ENCODE measurements at places on chromosomes 5 and 9.

DNA sequence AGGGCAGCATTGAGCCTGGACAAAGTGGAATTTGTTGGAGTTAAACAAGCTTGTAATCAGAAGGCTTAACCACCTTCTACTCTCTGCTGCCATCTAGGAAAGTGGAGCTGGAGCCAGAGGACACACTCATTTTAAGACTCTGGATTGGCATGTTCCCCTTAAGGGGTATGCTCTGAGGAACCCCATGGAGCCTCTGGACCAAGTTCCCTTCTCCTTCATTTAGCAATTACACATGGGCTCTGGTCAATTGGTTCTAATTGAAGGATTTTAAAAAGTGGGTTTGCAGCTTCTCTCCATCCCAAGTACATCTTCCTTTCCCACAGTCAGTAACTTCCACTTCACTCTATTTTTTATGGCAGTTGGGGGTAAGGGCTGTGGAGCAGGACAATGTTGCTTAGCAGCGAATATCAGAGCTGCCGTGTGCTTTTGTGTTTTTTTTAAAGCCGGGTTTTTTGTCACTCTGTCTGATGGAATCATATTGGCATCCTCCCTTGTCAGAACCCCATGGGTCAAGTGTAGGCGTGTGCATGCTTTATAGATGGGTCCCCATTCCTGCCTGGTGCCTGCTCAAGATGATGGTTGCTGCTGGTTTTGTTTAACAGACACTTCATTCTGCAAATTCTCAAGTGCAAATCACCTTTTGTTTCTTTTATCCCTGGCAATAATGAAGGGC lies 330.7 kb upstream of the ADAMTSL1 start:
- DNase-seq, result no peak

- no peak for DNase-seq
Observed at GRCh38 chr5:10467281-10468198, 25.9 kb downstream of the ROPN1L start.

DNA sequence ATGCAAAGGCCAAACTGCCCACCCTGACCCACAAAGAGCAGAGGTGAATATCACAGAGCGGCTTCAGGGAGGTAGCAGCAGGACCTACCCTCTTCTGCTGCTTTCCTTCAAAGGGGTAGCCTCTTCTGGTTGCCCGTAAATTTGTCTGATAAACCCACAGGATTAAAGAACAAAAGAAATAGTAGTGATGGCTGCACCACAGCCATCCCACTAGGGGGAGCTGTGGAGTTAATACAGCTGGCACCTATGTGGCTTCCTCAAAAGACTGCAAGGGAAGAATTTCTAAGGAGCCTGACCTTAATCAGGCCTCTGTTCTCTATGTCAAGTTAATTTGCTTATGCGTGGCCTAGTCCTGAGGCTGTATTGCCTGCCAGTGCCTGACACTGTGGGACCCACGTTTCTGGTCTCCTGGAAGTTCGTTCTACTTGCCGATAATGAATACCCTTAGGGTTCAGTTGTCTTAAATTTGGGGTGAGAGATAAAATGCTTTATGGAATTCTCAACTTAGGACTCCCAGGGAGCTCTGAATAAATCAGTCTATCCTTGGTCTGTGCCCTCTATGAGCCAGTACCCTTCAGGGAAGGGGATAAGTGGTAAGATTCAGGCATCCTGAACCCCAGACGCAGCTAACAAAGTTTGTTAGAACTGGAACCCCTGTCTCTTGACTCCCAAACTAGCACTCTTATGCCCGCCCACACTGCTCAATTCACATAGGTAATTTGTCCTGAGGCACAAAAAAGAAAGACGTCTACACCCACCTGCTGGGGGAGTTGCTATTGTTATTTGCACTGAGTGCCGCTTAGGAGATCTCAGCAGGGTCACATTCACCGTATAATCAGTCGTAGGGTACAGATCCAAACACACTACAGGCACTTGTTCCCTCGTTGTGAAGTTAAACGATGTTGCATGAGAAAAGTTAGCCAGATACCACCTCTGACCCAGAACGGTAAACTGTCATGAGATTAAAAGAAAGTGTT lies 77.1 kb downstream of the SUSD1 start:
- peak; percentile 75 for DNase-seq

DNA sequence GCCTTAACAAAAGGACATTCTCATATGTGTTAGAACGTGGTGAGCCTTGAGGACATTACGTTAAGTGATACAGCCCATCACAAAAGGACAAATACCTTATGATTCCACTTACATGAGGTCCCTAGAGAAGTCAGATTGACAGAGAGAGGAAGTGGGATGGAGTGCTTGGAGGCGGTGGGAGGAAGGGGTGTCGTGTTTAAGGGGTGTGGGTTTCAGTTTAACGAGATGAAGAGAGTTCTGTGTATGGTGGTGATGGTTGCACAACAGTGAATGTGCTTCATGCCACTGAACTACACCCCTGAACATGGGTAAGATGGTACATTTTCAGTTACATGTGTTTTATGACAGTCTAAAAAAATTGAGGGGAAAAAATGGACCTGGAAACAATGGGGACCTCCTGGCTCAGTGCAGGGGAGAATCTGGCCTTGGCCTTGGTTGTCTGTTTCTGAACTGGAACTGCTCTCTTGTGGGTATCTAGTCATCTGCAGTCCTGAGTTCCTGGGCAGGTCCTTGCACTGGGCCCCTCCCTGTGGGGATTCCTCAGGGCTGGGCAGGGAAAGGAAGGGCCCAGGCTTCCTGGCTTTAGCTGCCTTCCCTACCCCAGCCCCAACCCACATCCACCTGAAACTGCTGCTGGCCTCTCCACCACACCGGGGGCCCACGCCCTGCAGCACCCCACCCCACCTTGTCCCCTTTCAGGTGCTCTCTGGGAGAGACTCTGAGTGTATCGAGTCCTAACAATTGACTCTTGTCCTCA lies 17.8 kb downstream of the LRRC8A start:
- no peak for DNase-seq

DNA sequence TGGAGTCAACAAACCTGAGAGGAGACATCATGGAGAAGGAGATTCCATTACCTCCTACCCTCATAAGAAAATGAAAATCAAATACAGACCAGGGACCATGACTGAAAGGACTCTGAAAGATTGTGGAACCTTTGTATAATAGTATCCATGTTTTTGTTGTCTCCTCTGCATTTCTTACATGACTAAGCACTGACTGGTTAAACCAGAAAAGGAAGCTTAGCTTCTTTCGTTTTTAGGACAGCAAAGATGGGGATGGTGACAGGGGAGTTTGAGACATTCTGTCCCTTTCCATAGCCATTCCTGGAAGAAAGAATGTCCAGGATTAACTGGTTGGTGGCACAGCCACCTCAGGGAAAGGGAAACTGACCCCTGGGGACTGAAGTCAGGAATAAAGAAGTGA lies 22.2 kb downstream of the ITGA1 start:
- DNase-seq, result no peak

DNA sequence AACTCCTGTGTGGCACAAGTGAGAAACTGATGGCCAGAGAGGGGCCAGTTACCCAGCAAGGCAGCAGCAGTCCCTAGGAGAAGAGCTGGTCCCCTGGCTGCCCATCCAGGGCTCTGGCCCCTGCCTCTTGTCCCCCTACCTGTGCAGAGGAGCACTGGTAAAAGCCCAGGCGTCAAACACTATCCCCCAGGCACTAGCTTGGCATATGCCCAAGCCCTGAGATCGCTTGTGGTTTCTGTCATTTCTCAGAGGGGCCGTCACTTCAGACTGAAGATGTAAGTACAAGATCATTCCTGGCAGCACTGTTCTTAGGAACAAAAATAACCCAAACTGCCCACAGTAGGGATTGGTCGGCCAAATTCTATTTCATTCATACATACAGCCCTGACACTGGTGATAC lies 53.9 kb downstream of the COL15A1 start:
- DNase-seq, result no peak

DNA sequence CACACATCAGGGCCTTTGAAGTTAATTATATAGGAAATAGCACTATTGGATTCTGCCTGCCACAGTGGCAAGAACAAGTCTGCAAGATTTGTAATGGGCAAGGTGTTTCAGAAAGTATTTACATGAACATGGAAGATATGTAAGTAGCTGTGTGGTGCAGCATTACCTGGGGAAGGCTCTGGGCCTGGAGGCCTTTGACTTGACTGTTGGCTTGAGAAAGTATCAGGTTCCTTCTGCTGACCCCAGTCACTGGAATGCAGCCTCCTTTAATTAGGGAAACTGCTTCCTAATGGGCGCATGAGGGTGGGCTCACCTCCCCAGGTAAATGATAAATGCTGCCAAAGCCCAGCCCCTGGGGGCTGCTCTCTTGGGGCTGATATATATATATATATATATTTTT lies 102.7 kb downstream of the GALNT10 start:
- DNase-seq, result no peak

DNA sequence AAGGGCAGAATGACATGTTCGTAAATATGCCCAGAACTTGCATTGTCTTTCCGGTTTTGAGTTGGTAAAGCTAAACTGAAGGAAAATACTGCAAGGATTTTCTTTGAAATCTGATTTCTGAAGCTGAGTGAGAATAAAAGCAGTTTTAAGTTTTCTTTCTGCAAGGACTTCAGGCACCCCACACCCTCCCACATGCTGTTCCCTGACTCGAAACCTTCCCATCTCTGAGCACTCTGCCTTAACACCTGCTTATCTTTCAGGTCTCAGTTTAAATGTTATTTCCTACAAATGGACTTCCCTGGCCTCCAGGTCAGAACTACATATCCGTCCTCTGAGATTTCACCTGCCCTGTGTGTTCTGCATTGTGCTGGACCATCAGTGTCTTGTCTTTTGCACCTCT lies 93.8 kb downstream of the KLHL3 start:
- DNase-seq, result no peak

GRCh38 chr5:141940695-141941271 lies 17.1 kb downstream of the DELE1 start:
- no peak for DNase-seq

DNA sequence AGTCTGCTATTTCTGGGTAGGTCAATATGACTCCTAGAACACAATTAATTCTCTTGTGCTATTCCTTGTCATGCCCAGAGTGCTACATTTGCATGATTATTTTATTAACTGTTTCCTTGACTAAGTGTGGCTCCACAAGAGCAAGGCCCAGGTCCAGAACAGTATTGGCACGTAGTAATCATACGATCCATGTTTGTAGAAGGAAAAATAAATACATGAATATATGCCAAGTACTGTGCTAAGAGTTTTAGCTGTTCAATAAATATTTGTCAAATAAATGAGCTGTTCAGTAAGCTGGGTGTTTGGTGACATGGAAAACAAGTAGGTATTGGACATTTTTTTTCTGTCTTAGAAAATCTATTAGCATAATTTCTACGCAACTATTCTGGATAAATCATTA lies 995.9 kb downstream of the MAT2B start:
- DNase-seq, result no peak

GRCh38 chr9:4788703-4789102 lies 4.0 kb upstream of the RCL1 start:
- no peak for DNase-seq

DNA sequence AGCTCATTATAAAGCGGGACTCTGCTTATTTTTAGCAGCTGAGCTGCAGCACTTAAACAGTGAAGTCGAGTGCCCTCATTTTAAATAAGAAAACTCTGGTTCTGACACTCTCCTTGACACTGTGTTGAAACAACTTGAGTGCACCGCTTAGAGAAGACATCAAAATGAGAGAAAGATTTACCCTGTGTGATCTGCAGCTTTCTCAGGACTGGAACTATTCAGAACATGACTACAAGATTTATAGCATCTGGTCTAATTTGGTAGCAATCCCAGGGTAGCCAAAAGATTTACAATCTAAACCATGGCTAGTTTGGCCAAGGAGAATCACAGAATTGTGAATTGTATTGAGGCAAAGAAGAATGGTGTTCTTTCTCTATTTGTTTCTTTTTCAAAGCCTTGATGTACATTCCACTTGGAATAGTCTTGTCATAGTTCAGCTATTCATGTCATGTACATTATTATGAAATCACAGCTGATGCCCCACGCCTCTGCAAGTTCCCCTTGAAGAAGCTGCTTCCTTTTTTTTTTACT lies 38.7 kb downstream of the PLEKHG4B start:
- no peak for DNase-seq

GRCh38 chr9:87883274-87883673 lies 597 bp downstream of the SPATA31E1 start:
- no peak for DNase-seq

GRCh38 chr5:102813740-102814139 lies 58.6 kb downstream of the PAM start:
- DNase-seq, result no peak

DNA sequence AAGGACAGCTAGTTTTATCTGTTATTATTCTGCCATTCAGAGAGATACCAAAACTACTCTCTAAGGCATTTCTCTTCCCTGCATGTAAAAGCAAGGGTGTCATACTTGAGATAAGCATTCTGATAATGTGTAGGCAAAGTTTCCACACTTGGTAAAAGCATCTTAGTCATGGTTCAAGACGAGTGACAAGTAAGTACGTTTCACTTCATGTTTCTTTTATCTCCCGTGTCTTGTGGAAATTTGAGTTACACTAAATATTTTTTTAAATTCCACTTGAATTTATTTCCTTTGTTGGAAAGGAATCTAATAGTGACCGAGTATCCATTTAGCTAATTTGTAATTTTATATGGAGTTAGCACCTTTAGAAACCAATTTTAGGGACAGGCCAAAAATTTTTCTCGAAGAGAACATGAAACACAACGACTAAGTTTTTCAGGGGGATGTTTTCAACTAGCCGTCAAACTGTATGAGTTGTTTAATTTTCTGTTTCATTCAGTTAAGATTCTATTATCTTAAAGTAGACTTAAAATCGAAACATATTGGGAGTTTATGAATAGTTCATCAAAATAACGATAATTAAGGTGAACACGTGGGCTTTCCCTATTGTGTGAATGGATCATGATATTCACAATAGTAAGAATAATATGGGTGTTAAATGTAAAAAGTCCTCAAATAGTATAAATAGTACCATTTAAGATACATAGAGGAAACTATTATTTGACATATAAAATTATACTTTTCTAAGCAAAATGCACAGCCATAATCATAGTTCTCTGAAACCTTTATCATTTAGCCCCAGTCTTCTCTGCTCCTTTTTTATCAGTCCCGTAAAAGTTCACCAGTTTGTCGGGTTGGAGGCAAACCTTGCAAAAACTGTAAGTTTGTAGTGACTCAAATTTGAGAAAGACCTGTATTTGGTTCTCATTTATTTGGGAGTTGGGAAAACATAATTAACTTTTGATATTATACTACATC lies 1.6 kb downstream of the RFESD start:
- no peak for DNase-seq

GRCh38 chr5:132389585-132390286 lies 20.2 kb downstream of the SLC22A5 start:
- DNase-seq, result no peak

DNA sequence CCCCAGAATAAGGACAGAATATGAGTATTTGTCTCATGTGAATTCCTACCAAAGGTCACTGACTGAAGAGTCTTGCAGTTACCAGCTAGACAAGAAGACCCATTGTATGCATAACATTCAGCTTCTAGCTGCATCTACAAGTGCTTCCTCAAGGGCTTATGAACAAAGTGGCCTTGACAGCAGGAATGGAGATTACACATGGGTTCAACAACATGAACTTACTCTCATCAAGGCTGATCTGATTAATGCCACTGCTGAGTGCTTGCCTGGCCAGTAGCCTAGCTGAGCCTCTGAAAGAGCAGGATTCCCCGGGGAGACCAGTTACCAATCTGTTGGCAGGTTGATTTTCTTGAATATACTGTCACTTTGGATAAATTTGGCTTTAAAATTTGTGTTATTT lies 76.7 kb upstream of the CHD1 start:
- DNase-seq, result no peak
